ENCODE measurements at places on chromosomes 4 and X.
A peak's percentile ranks its signal among the peaks of the same experiment; 100 is the strongest.

- DNase-seq: no peak
Measured at GRCh38 chr4:141802333-141802732, 165.9 kb downstream of the IL15 start.

DNA sequence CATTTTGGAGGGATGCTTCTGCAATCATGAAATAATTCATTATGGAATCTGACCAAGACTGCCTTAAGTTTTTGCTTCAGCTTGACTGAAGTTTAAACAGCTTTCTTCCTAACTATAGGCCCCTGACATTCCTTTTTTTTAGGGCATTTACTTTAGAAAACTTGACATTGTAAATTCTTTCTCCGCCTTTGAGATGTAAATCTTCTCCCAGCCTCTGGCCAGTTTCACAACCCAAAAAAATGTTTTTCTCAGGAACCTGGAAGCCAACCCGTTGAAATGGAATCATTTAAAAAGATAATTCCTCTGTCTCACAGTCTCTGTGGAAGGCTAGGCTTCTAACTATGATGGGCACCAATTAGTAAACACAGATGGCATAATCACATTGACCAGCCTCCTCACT, 710.4 kb upstream of the PABPC4L start:
- DNase-seq: no peak

DNA sequence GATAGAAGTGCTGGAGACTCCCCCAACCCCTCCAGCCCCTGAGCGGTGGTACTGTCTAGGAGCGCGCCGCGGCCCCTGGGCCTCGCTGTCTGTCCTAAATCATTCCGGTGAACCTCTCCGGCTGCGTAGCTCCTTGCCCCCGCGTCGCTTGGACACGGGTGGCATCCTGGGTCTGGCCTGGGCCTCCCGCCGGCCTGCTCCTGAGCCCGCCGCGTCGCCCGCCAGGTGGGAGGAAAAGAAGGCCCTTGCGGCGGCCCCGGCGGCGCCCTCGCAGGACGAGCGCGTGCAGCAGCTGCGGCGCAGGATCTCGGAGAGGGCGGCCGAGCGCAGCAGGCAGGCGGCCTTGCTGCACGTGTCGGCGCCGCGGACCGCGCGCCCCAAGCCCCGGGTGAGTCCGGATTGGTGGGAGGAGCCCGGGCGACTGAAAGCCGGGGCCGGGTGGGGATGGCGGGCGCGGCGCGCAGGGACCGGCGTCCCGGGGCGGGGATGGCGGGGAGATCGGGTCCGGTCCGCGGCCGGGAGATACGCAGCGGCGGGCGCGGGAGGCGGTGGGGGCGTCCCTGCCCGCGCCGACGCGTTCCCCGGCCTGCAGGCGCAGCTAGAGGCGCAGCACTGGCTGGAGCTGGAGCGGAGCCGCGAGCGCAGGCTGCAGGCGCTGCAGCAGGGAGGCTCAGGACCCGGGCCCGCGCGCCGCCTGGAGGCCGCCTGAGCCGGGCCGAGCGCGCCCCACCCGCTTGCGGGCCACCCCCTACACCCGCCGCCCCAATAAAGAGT, 6.5 kb upstream of the RNF4 start:
- DNase-seq: peak; percentile 54

- DNase-seq: no peak
Measured at GRCh38 chr4:125091-125771, 930 bp downstream of the ZNF718 start.

- DNase-seq: no peak
Measured at GRCh38 chrX:11319806-11320520, 26.8 kb downstream of the AMELX start.

GRCh38 chr4:71020611-71021010, 27.2 kb downstream of the DCK start:
- no peak for DNase-seq

DNA sequence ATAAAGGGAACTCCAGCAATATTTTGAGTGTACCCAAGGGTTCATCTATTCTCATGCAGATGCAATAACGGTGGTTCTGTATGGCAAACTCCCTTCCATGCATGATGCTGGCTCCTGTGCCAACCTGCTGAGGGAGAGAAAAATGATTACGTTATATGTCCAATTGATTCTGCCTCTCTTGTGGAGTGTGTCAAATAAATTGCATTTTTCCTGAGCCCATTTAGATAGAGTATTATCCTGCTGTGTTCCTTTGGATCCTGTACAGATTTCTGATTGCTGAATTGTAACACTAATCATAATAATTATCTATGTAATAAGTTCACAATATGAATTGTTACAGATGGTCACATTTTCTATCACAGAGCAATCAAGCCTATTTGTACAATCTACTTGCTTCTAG, 821.7 kb downstream of the C4orf33 start:
- DNase-seq: no peak

All from NCI-H187 (cell line).